ENCODE measurements at places on chromosomes 16 and 17.

- DNase-seq = no peak
Observed at GRCh38 chr17:57106107-57106835, 21.2 kb downstream of the AKAP1 start.

GRCh38 chr17:11636771-11637170 is 38.5 kb downstream of the DNAH9 start:
- DNase-seq = no peak

GRCh38 chr17:4326608-4327007 is 39.9 kb downstream of the UBE2G1 start:
- no peak for DNase-seq

GRCh38 chr17:74326506-74326905 is 480 bp downstream of the KIF19 start:
- DNase-seq = no peak

- no peak for DNase-seq
Observed at GRCh38 chr17:45146890-45147580, 1.2 kb upstream of the HEXIM1 start.

DNA sequence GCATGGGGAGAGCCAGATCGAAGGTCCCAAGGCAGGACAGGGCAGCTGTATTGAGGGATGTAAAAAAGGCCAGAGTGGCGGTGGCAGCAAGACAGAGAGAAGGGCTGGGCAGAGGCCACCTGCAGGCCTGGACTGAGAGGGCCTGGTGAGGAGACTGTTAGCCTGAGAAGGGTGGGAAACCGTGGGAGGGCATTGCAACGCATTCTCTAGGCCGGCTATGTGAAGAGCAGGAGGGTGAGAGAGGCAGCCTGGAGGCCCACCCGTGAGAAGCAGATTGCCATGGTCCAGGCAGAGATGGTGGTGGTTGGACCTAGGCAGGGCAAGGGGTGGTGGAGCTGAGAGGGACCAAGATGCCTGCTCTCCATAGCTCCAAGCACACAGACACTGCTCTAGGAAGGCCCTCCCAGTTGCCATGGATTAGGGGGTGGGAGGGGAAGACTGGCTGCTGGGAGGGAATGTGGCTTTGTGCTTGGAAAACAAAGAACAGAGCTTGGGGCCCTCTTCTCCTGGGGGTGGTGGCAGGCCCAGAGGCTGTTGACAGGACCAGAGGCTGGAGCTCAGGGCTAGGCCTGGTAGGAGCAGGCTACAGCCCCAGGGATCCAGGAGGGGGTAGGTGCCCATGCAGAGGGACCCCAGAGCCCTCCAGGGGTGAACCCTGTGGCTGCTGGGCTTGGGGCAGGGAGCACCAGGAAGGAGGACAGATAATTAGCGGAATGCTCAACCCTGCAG is 12.4 kb upstream of the TCAP start:
- no peak for DNase-seq

GRCh38 chr17:47197821-47198220 is 8.7 kb upstream of the CDC27 start:
- DNase-seq = no peak

DNA sequence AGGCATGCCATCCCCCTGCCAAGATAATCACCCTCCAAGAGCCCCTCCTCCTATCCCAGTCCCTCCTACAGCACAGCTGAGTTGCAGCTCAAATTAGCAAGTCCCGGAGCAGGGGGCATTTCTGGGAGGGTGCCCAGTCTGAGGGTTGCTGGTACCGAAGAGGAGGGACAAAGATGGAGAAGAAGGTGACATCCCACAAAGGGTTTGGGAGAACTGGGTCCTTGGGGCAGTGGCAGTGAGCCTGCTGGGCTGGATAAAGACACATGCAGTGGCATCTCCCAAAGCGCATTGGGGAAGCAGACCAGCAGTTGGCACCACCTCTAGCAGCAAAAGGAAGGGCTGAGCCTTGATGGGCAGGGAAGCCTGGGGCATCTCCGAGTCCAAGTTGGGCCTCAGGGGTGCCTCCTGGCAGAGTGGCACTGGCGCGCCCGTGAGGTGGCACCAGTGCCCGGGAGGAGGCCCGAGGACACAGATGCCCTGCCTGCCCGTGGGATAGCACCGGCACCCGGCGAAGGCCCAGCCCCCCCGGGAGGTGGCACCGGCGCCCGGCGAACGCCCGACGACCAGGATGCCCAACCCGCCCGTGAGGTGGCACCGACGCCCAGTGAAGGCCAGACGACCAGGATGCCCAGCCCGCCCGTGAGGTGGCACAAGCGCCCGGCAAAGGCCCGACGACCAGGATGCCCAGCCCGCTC is 622 bp downstream of the TOM1L2 start:
- peak; percentile 63 for DNase-seq

GRCh38 chr17:7480089-7480384 is 606 bp upstream of the ZBTB4 start:
- no peak for DNase-seq

GRCh38 chr16:4920826-4921225 is 16.1 kb downstream of the PPL start:
- no peak for DNase-seq

DNA sequence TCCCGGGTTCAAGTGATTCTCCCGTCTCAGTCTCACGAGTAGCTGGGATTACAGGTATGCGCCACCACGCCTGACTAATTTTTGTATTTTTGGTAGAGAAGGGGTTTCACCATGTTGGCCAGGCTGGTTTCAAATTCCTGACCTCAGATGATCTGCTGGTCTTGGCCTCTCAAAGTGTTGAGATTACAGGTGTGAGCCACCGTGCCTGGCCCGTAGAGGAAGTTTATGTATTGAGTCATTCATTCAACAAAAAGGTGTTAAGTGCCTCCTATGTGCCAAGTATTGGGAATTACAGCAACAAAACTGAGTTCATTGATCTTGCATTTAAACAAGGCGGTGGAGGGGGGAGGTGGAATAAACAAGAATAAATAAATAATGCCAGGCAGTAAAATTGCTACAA is 10.2 kb upstream of the CNOT1 start:
- no peak for DNase-seq

DNA sequence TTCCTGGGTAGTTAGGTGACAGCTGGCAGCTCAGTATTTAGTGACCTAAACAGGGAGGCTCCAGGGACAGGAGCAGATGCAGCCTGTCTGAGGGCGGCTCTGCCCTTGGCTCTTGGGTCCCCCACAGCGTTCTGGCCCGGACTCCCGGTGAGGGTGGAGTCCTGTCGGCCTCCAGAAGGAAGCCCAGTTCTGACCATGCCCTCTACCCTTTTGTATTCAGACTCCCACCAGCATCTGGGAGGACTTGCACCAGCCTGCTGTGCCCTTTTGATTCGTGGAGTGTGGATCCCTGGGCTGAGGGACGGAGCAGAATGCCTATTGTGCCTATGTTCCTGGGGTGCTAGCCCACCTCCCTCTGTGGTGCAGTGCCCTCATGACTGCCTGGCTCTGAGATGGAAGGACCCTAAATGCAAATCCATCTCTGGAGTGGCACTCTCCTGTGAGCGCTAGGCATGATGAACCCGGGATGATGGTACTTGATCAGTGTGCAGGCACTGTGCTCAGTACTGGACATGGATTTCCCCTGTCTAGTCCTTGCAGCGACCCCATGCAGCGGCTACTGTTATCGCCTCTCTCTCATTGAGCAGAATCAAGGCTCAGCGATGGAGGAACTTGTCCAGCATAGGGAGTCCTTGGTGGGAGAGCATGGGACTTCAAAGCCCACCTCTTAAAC is 123.1 kb downstream of the SNX29 start:
- no peak for DNase-seq

- DNase-seq = no peak
Observed at GRCh38 chr16:77403732-77404131, 31.1 kb downstream of the ADAMTS18 start.

DNA sequence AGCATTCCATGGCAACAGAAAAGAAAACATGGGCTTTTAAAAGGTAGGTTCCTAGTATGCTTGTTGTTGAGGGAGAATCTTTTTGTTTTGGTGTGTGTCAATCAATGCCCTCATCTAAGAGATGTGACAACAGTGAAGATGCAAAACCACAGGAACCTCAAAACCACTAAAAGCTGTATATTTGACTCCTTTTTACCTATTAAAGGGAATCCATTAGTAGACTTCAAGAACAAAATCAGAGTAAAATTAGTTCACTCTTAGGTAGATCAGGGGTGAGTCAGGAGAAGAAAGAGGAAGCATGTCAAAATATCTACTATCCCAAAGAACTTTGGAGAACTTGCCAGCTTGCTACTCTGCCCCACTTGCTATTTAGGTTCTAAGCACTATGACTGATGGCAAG is 89.1 kb downstream of the CDK5R1 start:
- DNase-seq = no peak

GRCh38 chr17:51366866-51367265 is 106.5 kb downstream of the UTP18 start:
- DNase-seq = no peak

DNA sequence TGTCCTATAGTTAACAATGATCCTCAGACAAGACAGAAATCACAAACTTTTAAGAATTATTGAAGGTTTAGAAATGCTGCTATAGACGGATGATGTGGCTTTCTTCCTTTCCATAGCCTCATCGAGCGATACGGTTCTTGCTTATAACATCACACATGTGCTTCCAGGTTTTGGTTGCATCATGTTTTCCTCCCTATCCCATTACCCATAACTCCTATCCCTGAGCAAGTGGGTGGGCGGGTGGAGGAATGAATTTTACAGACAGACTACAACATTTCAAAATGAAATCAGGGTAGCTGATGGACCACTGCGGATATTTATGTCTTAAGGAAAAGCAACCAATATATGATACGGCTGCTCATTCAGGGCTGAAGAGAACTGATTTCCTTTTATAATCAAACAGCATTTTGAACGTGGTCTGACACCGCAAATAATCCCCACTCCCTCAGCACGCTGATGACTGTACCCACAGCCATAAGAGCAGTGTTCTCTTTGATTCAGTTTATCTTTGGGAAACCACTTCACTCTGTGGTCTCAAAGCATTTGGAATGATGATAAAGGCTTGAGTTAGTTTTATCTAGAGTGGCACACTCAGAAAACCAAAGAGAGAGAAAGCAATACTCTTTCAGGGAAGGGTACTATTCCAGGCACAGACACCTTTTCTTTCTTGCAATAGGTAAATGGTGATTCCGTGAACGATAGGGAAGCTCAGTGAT is 4.6 kb upstream of the AKTIP start:
- no peak for DNase-seq

DNA sequence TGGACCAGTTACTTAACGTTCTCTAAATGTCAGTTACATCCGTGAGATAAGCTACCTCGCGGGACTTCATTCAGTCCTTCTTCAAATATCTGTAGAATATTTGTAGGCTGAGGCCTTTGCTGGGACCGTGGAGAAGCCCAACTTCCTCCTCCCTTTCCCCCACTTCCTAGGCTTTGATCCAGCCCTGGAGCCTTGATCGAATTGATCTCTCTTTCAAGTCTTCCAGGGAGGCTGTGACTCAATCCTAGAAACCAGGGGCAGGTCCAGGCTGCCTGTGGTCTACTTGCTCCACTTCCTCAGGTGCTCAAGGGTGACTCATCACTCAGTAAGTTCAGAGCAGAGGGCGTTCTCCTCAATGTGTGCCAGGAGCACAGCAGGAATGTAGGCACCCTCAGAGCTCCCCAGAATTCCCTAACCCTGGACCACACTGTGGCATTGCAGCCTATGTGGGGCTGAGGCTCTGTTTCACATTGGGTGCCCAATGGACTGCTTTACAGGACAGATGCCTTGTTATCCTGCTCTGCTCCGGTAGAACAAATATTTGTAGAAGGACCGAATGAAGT is 11.2 kb upstream of the CEP20 start:
- no peak for DNase-seq

- DNase-seq = no peak
Observed at GRCh38 chr17:43759836-43760235, 1.2 kb upstream of the SOST start.

- DNase-seq = no peak
Observed at GRCh38 chr16:83989300-83989699, 21.3 kb downstream of the NECAB2 start.

DNA sequence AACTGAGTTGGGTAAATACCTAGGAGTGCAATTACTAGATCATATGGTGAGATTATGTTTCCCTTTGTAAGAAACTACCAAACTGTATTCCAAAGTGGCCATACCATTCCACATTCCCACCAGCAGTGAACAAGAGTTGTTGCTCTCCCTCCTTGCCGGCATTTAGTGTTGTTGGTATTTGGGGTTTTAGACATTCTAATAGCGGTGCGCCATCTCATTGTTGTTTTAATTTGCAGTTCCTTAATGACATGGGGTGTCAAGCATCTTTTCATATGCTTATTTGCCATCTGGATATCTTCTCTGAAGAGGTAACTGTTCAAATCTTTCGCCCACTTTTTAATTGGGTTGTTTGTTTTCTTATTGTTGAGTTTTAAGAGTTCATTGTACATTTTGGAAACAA is 164.2 kb upstream of the LHX1 start:
- no peak for DNase-seq

DNA sequence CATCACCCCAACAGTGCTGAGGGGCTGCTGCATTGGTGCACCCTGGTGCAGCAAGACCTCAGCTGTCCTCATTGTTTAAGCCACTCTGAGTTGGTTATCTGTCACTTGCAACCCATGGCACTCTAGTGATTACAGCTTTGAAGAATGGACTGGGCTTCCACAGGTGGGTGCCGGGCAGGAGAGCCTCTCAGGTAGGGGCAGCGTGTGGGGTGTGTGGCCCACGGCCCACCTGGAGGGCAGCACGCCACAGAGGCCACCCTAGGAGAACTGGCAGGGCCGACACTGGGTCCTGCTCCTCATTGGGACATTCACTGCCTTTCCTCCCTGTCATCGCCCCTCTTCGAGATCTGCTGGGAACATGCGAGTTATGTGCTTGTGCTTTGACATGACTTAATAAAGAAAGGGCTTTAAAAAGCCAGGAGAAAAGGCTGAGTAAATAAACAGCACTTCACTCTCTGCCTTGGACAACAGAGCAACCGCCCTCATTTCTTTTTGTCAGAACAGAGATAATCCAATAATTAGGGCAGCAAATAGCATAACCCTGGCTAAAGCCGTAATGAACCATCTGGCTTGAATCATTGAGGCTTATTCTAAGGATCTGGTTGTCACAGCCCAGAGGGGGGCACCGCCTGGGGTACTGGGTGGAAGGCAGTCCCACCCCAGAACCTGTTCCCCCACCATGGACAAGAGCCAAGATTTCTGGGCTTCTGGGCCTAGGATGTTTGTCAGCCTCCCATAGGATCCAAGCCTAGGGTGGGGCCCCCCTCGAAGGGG is 3.0 kb downstream of the DOC2B start:
- DNase-seq = no peak

DNA sequence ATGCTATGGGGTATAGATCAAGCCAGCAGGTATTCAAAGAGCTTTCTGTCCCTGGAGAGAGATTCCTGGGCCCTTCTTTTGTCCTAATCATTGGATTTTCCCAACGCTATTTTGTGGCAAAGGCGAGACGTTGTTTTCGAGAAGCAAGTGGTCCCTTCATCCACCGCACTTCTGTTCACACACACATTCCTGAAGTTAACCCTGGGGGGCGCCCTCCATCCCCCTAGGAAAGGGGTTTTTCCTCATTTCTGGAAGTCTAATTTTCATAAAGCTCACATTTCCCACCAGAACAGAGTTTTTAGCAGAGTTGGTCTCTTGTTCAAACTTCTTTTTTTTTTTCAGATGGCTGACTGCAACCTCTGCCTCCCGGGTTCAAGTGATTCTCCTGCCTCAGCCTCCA is 11.9 kb downstream of the SCGB1C2 start:
- peak; percentile 40 for DNase-seq

- DNase-seq = no peak
Observed at GRCh38 chr16:53804467-53804866, 100.5 kb downstream of the FTO start.

GRCh38 chr17:29592850-29593551 is at the start of gene ANKRD13B:
TSS of gene ANKRD13B (plus strand) at chr17:29593132. CDS start at chr17:29593622, 490 bp downstream.
- DNase-seq = no peak

GRCh38 chr16:57544124-57544653 is 1.7 kb downstream of the ADGRG5 start:
- peak; percentile 40 for DNase-seq

All from right atrium auricular region (tissue), 2 donors.